Stimulated activated CD4-positive, alpha-beta T cell treated with anti-CD3 and anti-CD28 coated beads, Interleukin-4, amount 100 ng/mL, for 4 hours (primary cell): ENCODE measurements at places on chromosomes 2 and 18.

DNA sequence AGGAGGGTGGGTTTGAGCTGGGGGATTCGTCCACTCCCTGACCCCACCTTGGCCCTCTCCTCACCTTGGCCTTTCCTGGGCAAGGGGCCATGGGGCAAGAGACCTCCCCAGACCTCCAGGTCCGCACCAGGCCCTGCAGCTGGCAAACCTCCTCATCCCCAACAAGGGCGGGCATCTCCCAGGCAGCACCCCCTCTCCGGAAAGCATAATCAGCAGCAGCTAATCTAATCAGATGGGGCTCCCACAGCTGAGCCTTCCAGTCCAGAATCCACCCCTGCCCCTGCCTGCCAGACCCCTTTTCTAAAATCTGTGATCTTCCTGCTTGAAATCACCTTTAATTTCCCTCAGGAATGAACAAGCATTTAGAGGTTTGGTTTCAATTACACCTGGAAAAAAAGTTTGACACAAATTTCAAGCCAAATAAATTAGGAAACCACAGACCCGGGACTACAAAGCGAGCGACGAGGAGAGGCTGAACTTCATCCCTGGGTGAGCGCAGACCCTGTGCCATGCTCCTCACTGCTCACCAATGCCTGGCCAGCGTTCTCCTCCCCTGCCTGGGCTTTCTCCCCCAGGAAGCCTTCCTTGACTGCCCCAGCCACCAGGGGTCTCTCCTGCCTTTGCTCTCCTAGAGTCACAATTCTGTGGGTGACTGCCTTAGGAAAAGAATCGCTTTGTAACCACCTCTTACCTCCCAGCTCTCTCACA is 143.0 kb upstream of the MYCN start:
- DNase-seq, result no peak

DNA sequence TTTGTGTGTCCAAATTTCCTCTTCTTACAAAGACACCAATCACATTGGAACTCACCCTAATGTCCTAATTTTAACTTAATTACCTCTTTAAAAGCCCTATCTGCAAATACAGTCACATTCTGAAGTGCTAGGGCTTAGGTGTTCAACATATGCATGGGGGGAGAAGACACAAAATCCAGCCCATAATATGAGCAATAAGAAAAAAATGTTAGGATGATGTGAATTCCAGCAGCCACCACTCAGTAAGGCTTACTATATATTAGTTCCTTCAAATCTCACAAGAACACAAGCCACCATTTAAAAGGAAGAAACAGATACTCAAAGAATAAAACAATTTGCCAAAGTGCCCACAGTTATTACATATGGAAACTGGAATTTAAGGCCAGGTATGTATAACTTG is 285.7 kb downstream of the EPHA4 start:
- no peak for DNase-seq

DNA sequence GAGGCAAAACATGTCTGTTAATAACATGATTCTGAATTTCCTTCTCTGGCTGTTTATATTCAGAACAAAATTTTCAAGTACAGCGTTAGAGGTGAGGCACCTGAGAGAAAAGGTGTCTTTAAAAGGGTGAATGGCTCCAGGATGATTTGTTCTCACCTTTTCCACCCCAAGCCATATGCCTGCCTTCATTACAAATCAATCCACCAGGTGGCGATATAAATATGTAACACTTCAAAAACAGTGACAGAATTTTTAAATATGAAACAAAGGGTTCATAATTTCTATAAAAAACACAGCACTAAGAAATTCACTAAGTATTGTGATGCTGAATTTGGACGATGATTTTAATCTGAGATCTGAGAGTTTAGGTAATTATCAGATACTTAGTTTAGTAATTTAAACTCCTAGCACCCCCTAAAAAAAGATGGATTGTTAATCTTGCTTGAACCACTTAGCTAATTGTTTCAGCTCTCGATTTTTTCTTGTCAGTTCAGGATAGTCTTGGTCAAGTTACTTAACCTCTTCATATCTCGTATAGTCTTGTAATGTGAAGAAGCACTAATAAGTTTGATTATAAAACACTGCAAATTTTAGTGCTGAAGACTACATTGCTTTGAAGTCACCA is 528.8 kb downstream of the CPS1 start:
- no peak for DNase-seq

GRCh38 chr2:12347066-12347493 is 369.7 kb upstream of the TRIB2 start:
- DNase-seq, result no peak

GRCh38 chr2:55314985-55315384 is 46.0 kb upstream of the MTIF2 start:
- no peak for DNase-seq

DNA sequence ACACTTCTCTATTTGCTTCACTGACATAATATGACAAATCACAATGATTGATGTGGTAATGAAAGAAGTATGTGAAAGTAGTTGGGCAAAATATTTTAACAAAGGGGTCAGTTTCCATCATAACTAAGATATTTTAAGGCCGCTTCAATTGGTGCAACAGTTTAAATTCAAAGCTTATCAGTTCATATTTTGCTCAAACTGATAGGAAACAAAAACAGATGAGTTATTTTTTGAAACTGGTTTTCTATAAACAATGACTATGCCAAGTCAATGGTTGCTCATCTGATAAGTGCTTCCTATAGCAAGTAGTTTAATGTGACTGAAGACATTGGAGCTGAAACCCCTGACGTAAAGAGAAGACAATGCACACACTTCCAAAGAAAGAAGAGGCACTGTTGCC is 1290.7 kb downstream of the SUCLG1 start:
- no peak for DNase-seq

DNA sequence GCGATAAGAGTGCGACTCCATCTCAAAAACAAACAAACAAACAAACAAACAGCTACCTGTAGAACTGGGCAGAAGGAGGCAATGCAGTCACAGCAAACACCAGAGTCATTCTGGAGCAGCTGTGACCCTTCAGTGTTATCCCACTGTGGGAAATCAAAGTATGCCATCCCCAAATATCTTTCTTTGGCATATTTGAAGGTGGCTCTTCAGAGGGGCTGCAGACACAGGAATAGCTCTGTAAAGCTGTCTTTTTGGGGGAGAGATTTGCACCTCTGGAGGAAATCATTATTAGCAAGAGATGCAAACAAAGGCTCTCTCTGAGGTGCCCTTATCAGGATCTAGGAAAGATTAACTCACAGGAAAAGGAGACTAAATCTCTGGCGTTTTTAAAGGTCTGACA is 98.5 kb upstream of the XPO1 start:
- no peak for DNase-seq
